ENCODE measurements at places on chromosomes 7 and 10.

DNA sequence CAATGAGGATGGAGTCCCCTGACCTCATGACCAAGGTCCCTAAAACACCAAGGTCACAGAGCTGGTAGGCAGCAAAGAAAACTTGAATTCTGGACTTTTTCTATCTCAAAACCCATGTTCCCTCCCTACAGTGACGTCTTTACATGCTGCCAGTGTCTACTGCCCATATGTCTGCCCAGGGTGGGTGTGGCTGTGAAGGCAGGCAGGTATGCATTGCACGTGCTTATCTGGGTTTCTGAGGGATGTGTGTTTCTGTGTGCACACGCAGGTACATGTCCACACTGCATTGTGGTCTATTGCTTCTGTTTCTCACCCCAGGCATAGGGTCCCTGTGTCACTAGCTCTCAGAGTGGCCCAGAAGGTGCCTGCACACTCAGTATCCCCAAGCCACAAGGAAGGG lies 13.5 kb downstream of the ATP6V1F start:
- DNase-seq: no peak

DNA sequence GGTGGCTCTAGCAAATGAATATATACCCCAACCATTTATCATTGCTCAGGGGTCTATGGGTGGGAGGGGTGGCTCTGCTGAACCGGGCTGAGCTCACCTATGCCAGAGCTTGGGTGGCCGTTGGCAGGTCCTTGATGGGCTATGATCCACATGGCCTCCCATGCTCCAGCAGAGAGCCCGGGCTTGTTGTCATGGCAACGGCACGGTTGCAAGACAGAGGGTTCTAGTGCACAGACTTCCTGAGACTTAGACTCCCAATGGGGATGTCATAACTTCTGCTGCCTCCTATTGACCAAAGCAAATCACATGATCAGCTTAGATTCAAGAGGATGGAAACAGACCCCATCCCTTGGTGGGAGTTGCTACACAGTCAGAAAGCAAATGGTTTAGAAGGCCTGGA lies 36.4 kb upstream of the CARD11 start:
- no peak for DNase-seq

DNA sequence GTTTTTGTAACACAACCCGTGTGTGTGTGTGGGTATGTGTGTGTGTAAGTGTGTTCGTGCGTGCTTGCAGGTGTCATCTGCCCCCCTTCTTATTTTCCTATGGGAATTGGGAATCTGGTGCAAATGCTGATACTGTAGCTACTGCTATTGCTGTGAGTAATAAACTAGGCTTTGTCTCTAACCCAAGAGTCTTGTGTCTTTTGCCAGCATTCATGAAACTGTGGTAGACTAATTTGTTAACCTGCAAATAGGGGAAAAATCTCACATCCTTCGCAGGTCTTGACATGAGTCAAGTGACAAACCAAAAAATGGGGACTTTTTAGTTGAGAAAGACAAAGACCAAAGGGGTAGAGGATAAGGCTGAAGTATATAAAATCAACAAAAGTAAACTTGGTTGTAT lies 57.9 kb upstream of the FAM133B start:
- DNase-seq: no peak

GRCh38 chr10:56449770-56450169 lies 88.7 kb upstream of the ZWINT start:
- DNase-seq: no peak

All from astrocyte of the hippocampus (primary cell).